CMK (cell line): ENCODE measurements at places on chromosomes 2 and 18.

DNA sequence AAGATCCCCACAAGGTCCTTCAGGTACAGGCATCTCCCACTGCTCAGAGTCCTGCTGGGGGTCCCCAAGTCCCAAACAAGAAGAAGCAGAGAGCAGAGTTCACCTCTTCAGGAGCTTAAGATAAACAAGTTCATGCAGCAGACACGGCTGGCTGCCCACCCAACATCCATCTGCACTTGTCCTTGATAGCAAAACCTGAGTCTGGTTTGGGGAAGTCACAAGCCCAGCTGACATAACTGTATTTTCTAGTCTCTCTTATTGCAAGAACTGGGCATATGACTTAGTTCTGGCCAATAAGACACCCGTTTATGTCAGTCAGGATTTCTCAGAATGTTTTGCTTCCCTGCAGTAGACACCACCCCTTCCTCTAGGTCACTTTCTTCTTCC is 31.8 kb downstream of the AFF3 start:
- DNase-seq = no peak

DNA sequence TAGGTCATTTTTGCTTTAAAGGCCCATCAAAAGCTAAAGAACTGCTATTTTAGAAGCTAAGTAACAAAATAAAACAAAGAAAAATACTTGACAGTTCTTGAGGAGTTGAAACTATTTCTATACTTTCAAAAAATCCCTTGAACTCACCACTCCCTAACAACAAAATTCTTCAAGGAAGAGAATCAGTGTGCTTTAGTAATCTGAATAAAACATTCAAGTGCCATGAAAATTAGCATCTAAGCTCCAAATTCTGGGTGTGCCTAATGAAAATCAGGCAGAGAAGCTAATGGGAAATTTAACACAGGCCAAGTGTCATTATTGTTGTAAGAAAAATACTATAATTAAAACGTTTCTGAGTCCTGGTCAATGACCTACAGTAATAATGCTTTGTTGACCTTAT is 456.3 kb downstream of the ZEB2 start:
- no peak for DNase-seq

DNA sequence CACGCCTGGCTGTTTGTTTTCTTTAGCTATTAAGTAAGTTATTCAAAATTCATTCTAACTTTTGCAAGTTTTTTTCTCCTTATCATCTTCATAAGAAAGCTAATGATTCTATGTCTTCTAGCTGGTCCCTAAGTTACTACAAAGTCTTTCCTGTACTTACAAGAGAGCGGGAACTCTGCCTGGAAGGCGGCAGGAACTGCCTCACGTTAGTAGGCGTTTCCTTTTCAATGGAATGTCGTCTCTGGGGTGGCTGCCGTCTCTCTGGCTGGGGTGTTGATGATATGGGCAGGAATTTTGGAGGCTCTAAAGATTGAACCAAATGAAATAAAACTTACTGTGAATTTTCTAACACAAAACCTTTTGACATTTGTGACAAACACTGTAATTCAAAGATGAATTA is 55.5 kb downstream of the PRELID3A start:
- no peak for DNase-seq

DNA sequence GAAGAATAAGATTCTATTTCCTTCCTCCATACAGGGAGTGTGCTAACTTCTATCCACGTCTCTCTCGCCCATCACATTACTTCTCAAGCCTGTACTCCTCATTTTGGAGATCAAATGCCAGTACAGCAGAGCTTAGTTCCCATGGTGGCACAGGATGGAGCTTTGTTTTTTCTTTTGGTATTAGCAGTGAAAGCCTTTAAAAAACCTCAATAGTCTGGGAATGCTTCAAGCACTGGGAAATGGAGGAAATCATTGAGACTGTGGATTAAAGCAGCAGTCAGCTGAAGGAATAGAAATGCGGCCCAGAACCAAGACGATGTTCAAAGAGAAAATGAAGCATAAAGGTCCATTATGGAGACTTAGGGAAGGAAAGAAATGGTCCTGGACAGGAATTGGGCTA is 102.3 kb downstream of the NRXN1 start:
- no peak for DNase-seq

DNA sequence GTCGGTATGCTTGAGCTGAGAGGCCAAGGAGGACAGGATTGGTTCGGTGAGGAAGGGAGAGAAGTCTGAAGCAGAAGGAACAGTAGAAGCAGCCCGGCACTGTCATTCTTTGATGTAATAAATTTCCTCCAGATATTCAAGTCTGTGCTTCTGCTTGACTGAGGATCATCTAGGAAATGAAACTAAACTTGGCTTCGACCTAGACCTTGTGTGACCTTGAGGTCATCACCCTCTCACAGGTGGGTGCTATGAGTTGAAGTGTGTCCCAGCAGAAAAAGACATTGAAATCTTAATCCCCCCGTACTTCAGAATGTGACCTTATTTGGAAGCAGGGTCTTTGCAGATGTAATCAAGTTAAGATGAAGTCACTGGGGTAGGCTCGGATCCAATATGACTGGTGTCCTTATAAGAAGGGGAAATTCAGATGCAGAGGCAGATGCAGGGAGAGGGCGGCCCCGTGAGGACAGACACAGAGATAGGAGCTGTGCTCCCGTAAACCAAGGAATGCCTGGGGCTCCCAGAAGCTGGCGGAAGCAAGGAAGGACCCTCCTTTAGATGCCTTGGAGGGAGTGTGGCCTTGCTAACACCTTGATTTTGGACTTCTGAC is 49.0 kb downstream of the PRKCE start:
- no peak for DNase-seq

DNA sequence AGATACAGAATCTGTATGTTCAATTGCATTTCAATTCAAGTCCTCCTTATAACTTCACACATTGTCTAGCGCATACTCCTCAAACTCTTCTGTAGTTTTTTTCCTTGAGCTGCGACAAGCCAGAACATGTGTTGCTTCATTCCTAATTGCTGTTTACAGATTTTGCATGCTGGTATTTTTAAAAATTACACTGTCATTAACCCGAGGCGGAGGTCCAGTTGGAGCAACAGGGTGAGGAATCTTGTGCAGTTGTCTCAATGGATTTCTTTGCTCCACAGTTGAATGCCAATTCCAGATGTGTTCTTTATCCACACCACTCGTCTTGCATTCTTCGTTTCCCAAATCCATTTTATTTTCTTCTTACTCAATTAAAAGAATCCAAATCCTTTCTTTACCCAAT is 16.4 kb upstream of the SERPINB13 start:
- no peak for DNase-seq

- no peak for DNase-seq
These were observed 16.3 kb downstream of the SULT1C2 start for GRCh38 chr2:108304975-108305374.

DNA sequence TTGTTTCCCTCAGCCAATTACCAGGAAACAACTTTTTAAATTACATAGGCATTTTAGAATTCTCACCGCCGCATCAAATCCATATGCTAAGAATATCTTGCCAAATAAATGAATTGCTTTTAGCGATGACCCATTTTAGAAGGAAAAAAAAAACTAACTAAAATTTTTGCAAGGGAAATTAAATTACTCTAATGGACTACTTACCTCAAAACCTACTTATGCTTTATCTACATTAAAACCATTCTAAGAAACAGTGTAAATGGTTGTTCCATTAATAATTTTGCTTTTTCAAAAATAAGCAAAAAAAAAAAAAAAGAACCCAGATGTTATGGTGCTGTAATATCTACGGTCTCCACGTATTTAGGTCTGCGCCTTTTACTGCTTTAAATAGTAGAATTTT is 73.5 kb upstream of the CCDC150 start:
- no peak for DNase-seq

GRCh38 chr2:51959696-51960095 is 927.8 kb upstream of the NRXN1 start:
- DNase-seq = no peak
